ENCODE measurements at places on chromosomes 6 and 20.

DNA sequence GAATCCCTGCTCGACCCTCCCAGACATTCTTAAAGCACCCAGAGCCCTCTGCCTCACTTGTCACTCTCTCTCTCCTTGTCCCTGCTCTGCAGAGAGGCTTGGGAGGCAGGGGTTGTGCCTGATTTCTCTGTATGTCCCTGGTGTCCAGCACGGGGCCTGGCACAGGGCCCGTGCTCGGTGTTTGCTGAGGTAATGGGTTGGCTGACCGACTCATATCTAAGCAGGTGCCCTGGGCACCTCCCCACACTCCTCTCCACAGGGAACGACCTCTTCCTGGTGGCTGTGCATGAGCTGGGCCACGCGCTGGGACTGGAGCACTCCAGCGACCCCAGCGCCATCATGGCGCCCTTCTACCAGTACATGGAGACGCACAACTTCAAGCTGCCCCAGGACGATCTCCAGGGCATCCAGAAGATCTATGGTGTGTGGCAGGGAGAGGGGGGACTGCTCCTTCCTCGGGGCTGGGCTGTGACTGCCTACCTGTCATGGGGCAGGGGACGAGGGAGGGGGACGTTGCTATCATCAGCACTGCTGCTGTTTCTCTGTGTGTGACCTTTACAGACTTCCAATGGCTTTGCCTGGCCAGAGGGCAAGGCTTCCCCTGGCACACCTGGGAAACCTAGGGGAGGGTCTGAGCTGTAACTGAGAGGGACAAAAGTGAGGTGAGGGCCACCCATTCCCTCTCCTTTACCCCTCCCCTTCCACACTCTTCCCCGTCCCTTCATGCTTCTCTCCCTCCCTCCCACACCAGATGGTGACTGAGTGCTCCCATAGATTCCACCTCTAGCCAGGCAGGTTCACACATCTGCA, 14.2 kb downstream of the MMP24OS start:
- no peak for DNase-seq

GRCh38 chr6:148218542-148219258, 123.9 kb upstream of the SASH1 start:
- no peak for DNase-seq

DNA sequence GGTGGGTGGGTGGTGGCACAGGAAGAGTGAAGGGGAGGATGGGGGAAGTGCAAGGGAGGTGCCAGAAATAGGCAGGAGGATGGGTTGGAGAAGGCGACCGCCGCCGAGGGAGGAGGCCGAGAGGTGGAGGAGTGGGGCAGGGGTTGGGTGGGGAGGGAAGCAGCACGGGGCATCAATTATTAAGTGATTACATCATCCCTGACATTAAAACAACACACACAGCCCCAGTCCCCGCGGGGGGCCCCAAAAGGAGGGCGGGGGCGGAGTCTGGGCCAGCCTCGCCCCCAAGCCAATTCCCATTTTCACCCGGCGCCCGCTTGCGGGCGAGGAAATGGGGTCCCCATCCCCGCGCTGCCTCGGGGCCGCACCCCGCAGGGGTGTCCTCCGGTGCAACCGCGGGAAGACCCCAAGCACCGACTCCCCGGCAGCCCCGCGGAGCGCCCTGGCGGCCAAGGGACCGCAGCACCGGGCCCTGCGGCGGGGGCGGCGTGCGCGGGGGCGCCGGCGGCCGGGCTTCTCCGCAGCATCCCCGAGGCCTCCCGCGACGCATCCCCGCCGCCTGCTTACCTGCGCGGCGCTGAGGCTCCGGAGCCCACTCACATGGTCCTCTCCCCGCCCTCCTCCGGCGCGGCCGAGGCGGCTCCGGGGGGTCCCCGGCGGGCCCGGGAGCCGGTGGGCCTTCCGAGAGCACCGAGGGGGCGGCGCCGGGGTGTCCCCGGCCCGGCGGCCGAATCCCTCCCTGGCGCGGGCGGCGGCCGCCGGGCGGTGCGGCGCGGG, 663 bp downstream of the FYN start:
- DNase-seq, result peak; percentile 34

DNA sequence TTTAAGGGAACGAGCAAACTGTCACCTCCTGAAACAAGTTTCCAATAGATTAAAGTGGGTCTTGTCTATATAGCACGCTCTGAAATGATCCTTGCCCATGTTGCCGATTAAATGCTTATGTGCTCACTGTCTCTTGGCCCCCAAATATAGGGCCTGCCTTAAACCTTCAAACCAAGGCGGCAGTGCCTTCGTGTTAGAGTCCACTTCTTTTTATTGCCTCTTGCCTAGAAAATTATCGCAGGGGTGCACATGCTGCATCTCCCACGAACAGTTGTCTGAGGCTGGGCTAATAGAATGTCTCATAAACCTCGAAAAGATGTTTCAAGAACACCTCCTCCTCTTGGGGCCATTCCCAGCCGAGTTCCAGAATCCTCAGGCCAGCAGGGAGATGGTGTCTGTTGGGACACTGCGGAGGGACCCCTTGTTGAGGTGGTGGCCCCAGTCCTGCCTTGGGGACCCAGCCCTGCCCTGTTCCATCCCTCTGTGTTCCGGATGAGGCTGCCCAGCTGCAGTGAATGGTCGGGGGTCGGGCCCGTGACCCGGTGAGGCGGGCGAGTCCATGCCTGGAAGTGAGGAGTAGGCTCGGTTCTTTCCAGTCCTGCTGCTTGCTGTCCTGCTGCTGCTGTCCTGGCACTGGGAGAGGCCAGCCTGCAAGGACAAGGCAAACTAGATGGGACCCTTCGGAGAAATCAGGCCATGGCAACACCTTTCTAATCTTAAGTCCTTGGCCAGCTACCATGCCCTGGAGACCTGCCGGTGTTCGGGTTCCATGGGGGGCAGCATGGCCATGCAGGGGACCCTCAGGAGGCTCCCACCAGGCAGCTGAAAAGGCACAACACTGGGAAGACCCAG, 34.7 kb upstream of the SLCO4A1 start:
- DNase-seq, result no peak

DNA sequence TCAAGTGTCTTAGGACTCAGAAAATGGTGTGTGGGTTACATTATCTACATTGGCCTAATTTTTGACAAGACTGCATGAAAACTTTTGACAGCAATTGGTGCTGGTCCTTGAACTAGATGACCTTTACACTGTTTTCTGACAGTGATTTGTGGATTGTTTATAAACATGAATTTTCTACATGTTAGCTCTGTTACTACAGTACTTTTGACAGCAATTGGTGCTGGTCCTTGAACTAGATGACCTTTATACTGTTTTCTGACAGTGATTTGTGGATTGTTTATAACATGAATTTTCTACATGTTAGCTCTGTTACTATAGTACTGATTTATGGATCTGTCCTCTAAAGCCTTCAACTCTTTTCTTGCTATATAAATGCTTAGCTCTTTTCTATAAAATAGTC, 16.7 kb downstream of the KCTD20 start:
- no peak for DNase-seq
